ENCODE measurements at places on chromosomes 3 and 15.

GRCh38 chr3:69200384-69201068 lies 78.1 kb upstream of the LMOD3 start:
- DNase-seq, result no peak

DNA sequence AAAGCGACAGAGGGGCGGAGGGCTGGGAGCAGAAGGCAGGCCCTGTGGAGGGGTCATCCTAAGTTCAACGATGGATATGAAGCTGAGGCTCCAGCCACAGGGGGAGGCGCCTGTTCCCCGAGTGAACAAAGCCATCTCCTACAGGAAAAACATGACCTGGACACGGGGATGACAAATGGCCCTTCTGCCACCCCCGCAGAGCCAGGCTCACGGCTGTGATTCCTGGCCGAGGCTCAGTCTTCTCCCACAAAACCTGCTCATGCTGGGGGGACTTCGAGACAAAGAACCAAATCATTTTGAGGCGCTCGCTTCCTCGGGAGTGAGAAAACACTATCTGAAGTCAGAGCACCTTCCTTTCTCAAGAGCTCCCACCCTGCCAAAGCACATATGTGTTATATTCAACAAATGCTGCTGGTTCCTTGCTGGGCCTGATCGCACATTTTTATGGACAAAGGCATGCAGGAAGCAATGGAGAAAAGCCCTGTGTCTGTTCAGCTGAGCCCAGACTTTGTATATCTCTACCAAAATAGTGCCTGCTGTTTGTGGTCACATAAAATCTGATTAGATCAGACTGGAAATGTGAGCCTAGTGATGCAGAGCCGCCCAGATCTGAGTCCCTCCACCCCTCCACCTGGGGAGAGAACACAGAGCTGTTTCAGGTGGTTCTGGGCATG lies 5.6 kb downstream of the RBP1 start:
- DNase-seq, result no peak

- no peak for DNase-seq
Observed at GRCh38 chr3:183930086-183930485, 45.4 kb upstream of the PARL start.

- no peak for DNase-seq
Observed at GRCh38 chr15:47388299-47388698, 329.0 kb upstream of the SEMA6D start.

GRCh38 chr3:53089511-53089910 lies 40.7 kb downstream of the RFT1 start:
- no peak for DNase-seq

DNA sequence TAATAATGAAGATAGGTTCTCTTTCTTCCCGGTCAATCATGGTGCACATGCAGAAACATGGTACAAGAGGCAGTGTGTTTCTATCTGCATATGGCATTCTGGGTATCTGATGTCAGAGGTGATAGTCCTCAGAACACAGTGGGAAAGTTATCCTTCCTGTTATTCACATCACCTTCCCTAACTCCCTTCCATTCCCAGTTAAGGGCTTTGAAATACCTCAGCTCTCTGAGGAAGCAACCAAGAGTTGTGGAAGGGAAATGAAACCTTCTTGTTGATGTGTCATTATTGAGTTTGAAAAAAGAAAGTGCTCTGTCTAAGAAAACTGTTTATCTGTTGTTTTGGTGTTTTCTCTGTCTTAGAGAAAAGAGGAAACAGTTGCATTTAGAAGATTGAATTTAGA lies 21.9 kb upstream of the P2RY13 start:
- DNase-seq, result no peak

GRCh38 chr15:92033723-92034122 lies 180.2 kb downstream of the SLCO3A1 start:
- DNase-seq, result no peak

GRCh38 chr3:22101351-22101750 lies 350.3 kb upstream of the ZNF385D start:
- DNase-seq, result no peak
